NCI-H2081 (cell line): ENCODE measurements at places on chromosomes 3 and 15.

GRCh38 chr15:40470423-40471104 is at the start of gene CHST14:
Gene CHST14 (plus strand): TSS chr15:40470984. CDS start chr15:40471214, 230 bp downstream.
- peak; percentile 54 for DNase-seq

- DNase-seq: no peak
Observed at GRCh38 chr3:191428177-191428576, 32.8 kb upstream of the PYDC2 start.

- no peak for DNase-seq
Observed at GRCh38 chr3:4583416-4583815, 90.3 kb downstream of the ITPR1 start.

DNA sequence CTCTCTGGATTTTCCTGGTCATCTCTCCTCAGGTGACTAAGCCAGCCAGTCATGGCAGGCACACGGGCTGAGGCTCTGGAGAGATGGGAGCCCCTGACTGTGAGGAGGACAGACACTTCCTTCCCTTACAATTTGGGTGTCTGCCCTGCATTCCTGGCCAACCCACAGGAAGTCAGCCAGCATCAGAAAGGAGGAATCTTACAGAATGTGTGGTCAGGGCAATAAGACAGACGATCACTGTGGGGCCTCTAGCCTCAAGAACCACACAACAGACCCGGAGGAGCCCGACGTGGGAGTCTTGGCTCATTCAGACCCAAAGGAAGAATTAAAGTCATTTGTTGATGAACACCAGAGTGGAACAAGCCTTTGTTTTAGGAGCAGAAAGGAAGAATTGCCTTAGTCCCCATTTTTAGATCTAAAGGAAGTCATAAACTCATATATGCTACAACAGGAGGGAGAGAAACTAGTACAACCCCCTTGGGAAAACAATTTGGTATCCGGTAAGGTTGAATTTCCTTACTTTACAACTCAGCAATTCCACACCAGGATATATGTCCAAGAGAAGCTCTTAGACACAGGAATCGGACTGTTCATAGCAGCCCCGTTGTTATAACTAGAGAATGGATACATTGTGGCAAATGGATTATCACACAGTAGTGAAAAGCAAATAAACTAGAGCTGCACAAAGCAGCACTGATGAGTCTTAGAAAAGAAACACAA is 62.2 kb downstream of the ABTB1 start:
- DNase-seq: no peak
